ENCODE measurements at places on chromosomes 7 and 10.
A peak's percentile ranks its signal among the peaks of the same experiment; 100 is the strongest.

DNA sequence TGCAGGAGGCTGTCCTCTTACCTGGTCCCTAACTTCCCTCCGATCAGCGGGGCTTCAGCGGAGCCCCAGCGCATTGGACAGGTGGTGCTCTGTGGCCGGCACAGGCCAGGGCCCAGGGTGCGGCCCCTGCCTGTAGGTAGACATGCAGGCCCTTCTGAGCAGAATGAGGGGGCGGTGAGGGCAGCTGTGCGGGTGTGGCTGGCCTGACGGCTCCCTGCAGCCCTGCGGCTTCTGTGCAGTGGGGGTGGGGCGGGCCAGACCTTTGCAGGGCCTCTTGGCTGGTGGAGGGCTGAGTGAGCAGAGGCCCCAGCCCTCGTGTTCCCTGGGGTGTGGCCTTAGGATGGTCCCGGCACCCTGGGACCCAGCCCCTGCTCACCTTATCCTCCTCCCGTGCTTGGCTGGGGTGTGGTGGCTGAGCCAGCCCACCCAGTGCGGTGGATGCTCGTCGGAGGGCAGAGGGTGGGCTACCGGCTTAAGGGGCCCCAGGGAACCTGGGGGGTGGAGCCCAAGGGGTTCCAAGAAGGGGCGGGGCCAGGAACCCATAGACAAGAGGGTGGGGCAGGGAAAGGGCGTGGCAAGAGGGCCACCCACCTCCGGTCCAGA is 175.2 kb upstream of the TNRC18 start:
- no peak for DNase-seq

- no peak for DNase-seq
Observed at GRCh38 chr10:91856637-91857036, 52.6 kb downstream of the FGFBP3 start.

GRCh38 chr10:91550021-91550420 is 82.8 kb downstream of the PPP1R3C start:
- DNase-seq = no peak

DNA sequence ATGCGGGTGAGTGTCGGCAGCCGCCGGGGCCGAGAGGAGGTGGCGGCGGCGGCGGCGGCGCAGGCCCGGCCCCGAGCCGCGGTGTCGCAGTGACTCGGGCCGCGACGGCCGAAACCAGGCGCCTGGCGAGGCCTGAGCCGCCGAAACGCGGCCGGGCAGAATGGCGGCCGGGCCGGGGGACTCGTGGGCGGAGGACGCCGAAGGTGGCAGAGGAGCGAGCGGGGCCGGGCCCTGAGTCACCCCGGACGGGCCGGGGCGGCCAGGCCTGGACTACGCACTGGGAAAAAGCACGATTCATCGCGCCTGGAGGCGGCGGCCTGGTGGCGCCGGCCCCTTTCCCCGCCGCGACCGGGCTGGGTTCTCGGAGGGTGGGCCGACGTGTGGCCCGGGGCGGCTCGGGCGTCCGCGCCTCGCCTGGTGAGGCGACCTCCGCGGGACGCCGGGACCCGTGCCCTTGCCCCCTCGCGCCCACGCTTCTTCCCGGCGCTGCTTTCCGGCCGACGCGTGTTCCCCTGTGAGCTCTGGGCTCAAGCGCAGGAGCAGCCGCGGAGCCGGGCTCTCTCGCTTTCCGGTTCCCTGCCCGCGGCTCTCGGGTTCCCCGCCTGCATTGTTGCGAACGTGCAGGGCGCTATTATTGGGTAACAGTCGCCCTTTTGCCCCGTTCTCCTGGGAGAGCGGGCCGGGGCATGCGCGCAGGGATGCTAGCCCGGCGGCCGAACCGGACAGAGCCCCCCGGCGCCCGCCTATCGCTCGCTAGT is 500 bp downstream of the CUL1 start:
- peak; percentile 32 for DNase-seq

DNA sequence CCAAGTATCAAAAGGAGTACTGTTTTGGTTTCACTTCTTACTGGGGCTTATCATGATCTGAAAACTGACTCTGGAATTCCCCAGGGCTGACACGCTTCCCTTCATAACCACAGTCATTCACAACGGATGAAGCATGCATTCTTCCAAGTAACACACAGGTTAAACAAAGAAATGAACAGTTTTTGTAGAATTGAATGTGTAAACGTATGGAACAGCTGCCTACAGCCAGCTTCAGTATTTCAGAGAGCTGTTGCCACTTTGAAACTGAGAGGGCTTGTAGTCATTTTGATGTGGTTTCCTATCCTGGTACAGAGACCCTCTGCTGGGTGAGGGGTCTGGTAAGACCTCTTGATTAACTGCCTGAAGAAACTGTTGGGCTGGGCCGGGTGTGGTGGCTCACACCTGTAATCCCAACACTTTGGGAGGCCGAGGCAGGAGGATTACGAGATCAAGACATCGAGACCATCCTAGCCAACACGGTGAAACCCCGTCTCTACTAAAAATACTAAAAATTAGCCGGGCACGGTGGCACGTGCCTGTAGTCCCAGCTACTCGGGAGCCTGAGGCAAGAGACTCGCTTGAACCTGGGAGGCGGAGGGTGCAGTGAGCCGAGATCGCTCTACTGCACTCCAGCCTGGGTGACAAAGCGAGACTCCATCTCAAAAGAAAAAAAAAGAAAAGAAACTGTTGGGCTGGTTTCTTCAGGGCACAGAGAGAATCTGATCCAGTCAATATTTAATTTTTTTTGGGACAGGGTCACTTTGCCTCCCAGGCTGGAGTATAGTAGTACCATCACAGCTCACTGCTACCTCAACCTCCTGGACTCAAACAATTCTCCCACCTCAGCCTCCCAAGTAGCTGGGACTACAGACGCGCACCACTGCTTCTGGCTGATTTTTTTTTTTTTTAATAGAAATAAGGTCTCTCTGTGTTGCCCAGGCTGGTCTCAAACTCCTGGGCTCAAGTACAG is 4.7 kb downstream of the NFE2L3 start:
- no peak for DNase-seq

DNA sequence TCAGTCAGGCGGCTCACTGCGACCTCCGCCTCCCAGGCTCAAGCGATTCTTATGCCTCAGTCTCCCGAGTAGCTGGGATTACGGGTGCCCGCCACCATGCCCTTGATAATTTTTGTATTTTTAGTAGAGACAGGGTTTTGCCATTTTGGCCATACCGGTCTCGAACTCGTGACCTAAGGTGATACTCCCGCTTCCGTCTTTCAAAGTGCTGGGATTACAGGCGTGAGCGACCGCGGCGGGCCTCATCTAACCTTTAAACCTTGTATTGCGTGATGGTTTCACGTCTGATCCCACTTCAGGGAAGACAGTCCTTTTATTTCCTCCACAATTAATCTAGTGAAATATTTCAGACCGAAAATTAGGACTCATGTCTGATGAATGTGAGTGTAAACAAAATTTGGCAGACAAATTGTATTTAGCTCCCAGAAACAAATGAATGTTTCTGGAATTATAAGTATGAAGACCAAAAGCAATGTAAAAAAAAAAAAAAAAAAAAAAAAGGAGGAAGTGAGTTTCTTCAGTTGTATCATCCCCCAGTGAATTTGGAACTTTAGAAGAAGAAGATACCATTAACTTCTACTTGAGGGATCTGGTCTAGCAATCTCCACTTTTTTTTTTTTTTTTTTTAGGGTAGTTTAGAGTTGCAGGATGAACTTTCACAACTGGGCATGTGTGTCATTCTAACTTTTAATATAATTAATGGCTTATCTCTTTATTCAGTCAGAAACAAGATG is 1.6 kb downstream of the NUP42 start:
- no peak for DNase-seq

- DNase-seq = no peak
Observed at GRCh38 chr10:86981716-86982115, 13.4 kb downstream of the ADIRF start.

- no peak for DNase-seq
Observed at GRCh38 chr7:26616235-26616634, 248.2 kb downstream of the SKAP2 start.

DNA sequence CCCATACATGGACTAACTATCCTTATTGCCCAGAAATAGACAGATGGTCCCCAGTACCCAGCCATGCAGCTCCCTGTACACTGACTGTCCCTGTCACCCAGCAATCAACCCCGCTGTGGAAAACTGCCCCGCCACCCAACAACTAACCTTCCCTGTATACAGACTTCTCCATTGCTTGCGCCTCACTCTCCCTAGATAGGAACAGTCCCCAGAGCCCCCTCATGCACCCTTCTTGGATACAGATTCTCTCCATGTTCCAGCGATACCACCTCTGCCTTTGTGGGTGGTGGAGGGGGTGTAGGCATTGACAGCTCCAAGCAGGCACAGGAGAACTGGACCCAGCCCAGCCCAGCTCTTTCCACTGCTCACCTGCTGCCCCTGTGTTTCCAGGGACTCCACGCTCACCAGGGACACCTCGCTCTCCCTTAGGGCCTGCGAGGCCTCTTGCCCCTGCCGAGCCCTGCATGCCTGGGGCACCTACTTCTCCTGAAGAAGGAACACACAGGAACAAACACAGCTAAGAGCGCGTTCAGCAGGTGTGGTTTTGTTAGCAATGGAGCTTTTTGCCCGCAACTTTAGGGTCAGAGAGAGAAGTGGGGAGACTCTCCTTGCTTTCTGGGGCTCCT is 7.2 kb downstream of the SFTPD start:
- no peak for DNase-seq

DNA sequence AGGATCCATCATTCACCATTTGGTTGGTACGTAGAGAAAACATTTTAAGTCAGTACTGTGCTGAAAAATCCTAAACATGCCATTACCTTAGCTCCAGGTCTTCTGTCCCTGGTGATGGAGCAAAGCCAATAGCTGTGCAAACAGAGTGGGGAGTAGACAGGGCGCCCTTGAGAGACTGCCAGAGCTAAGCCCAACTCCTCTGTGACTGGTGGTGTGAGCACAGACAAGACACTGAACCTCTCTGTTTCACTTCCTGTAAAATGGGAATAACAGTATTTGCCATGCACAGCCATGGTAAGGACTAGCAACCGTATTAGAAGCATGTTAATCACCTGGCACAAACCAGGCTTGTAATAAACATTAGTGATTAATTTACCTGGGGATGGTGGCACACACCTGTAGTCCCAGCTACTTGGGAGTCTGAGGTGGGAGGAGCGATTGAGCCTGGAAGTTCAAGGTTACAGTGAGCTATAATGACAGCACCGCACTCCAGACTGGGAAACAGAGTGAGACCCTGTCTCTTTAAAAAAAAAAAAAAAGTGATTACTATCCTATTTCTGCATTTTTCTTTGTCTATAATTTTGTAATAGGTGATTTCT is 28.7 kb downstream of the LYZL1 start:
- DNase-seq = no peak

Data from GM18507 (cell line).